ENCODE measurements at places on chromosomes 13 and 19.

GRCh38 chr19:32828643-32829344 is 40.8 kb downstream of the SLC7A9 start:
- DNase-seq, result no peak

- DNase-seq, result peak; percentile 99
Measured at GRCh38 chr19:19138109-19138981, at the start of gene TMEM161A. TMEM161A (minus strand) TSS chr19:19138478; CDS start chr19:19138428, 50 bp downstream.

GRCh38 chr13:49248622-49249002 is 887 bp downstream of the CDADC1 start:
- DNase-seq, result no peak

DNA sequence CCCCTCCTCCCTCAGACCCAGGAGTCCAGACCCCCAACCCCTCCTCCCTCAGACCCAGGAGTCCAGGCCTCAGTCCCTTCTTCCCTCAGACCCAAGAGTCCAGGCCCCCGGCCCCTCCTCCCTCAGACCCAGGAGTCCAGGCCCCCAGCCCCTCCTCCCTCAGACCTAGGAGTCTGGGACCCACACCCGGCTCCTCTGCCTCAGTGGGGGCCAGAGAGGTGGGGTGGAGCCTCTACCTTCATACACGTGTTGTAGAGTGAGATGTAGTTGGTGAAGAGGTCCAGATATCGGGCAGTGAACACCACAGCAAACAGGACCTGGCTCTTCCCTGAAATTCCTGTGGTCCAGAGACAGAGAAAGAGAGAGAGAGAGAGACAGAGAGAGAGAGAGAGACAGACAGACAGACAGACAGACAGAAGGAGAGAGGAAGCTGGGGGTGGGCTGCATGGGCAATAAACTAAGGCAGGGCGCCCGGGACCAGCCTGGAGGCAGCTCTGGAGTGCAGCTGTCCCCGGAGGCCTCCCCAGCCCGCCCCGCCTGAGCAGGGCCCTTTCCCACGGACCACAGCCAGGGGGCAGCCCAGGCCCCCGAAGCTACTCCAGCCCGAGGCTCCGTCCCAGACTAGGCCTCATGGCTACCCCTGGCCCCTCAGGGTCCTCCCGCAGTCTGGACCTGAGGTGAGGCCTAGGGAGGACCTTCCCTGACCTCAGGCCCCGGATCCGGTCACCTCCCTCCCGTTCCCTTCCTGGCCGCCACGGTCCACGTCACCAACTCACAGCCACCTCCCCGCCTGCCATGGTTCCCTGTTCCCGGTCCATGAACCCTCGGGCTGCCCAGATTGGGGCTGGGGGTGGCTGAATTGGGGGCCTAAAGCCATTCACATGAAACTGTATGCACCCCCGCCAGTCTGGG is 907 bp downstream of the KDELR1 start:
- peak; percentile 63 for DNase-seq

DNA sequence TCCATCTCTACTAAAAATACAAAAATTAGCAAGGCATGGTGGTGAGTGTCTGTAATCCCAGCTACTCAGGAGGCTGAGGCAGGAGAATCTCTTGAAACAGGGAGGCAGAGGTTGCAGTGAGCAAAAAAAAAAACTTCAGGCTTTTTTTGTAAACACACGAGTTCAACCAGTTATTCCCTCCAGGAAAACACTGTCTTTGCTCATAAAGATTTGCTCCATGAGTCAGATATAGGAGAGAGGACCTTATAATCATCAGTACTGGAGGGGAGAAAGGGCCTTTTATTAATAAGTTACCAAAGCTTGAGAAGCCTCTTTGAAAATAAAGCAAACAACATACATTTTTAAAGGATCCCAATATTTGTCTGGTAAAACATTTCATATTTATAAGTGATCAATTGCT is 110.7 kb downstream of the EFNB2 start:
- no peak for DNase-seq

- no peak for DNase-seq
Measured at GRCh38 chr19:33609353-33609752, 12.4 kb upstream of the CHST8 start.

- no peak for DNase-seq
Measured at GRCh38 chr19:29409076-29409862, 116.5 kb upstream of the VSTM2B start.

- no peak for DNase-seq
Measured at GRCh38 chr13:24529478-24529877, 16.9 kb upstream of the PARP4 start.

GRCh38 chr13:48748681-48749080 is 95.0 kb downstream of the CYSLTR2 start:
- no peak for DNase-seq

GRCh38 chr13:74647991-74648390 is 513.8 kb upstream of the KLF12 start:
- DNase-seq, result no peak

GRCh38 chr13:73765651-73766384 is 368.4 kb downstream of the KLF12 start:
- peak; percentile 81 for DNase-seq

- no peak for DNase-seq
Measured at GRCh38 chr19:8445488-8446001, 770 bp downstream of the HNRNPM start.

- DNase-seq, result no peak
Measured at GRCh38 chr19:29528946-29529645, 3.3 kb downstream of the VSTM2B start.

DNA sequence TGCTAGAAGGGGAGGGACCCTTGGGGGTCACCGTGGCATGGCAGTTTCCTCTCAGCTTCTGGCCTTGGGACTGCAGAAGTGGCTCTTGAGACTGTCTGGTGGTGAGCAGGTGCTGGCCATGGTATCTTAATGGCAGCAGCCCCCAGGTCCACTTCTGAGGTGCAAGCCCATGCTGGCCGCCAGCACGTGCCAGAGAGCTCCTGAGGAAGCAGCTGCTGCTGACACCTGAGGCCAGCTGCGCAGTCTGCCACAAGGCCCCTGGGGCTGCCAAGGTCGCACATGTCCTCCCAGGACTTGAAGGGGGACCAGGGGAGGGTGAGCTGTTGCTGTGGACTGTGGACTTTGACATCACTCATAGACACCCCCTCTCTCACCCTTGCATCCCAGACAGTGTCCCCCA is 48.0 kb downstream of the NFIX start:
- no peak for DNase-seq

GRCh38 chr19:19217099-19217498 is 5.3 kb downstream of the NCAN start:
- peak; percentile 12 for DNase-seq

DNA sequence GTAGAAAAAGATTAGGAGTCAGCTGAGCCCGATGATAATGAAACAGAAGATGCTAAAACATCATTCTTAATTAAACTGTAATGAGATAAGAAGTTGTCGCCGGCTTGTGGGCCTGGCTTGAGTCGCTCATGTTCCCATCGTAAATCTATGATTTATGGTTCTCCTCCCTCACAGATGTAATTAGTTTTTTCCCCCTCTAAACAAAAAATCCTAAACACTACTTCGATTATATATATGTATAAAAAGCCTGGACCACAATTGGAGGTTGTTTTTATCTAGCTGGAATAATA is 151.3 kb downstream of the PTPRS start:
- DNase-seq, result no peak

- DNase-seq, result no peak
Measured at GRCh38 chr13:113547238-113547971, 37.1 kb upstream of the TFDP1 start.

DNA sequence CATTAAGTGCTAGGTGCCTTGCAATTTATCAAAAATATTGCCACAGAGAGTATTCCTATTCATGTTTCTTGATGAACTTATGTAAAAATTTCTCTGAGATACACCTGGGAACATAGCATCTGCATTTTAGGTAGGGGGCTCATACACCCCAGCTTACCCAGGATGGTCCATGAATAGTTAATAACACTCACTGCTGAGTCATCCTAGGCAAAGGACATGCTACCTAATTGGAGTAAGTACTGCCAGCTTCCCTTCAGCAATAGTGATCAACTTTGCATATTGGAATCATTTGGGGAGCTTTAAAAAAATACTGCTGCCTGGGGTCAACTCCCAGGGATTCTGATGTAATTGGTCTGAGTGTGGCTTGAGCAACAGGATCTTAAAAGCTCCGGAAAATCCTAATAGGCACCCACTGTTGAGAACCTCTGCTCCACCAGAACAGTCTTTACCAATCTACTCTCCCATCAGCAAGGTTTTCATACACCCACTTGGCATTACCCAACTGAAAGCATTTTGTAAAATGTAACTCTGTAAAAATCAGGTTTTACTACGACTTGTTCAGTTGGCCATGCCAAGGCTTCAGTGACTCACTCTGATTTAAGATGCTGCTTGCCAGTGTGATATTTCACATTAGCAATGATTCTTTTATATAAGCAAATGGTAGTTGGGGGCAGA is 67.2 kb upstream of the FNDC3A start:
- peak; percentile 14 for DNase-seq

GRCh38 chr19:17332677-17333581 is 1.7 kb downstream of the ANO8 start:
- peak; percentile 55 for DNase-seq

DNA sequence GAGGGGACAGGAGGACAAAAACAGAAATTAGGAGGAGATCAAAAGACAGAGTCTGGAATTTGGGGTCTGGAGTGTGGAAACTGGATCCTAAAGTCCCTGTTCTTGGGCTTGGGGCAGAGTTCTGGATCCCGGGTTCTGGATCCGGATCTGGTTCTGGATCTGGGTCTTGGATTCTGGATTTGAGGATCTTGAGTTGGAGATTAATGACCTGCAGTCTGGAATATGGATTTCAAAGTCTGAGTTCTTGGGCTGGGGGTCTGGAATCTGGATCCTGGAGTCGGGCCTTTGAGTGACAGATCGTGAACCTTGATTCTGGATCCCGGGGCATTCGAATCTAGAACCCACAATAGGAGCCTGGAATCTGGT is 411 bp upstream of the KLK15 start:
- DNase-seq, result no peak

- DNase-seq, result no peak
Measured at GRCh38 chr19:23799321-23799720, 40.6 kb upstream of the ZNF681 start.

DNA sequence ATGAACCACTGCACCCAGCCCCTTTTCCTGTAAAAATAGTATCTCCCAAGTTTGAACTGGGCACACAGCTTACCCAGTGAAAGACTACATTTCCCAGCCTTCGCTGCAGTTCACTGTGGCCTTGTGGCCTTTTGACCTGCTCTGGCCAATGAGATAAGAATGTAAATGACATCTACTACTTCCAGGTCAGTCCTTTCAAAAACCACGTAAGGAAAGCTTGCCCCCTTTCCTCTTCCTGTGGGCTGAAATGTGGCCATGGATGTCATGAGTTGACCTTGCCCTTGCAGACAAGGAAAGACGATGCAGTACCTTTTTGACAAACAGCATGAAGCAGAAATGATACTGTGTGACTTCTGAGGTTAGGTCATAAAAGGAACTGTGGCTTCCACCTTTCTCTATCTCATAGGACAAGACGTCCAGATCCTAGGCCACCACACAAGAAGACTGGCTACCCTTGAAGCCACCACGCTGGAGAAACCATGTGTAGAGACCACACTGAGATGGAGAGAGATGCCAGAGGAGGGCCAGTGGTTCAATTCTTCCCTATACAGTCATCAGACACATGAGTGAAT is 19.9 kb downstream of the ACER1 start:
- no peak for DNase-seq

DNA sequence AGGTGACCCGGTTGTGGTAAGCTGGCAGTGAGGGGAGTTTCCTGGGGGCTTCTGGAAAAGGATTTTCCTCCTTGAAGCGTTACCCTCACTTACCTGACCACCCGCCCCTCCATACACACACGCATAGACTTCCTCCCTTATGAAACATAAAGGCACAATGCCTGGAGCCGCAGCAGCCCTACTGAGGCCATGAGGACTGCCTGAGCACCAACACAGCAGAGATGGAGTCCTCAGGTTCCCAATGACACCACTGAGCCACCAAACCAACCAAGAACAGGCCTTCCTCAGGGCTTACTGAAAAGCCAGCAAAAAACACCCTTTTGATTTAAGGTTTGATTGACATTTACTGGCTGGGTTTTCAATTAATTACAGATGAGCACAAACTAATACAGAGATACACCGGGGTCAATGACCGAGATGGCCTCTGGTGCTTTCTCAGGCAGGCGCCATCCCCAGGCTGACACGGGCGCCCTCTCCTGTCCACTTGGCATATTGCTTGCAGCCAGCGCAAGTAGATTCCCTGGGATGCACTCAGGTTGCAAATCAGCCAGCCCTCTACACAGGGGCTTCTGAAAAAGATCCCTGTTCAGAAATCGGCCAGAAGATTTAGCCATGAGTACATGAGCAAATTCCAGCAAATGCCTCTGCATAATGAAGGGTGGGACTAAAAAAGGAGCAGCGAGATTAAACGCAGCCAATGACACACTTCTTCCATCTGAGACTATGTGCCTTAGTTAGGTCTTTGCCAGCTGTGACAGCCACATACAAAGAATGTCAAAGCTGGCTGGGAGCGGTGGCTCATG is 14.8 kb downstream of the OPA3 start:
- DNase-seq, result peak; percentile 13

- DNase-seq, result no peak
Measured at GRCh38 chr19:14002571-14003250, 3.4 kb downstream of the RFX1 start.

- no peak for DNase-seq
Measured at GRCh38 chr13:99132295-99132835, 68.3 kb upstream of the UBAC2 start.

GRCh38 chr19:29379257-29380021 is 146.4 kb upstream of the VSTM2B start:
- no peak for DNase-seq

DNA sequence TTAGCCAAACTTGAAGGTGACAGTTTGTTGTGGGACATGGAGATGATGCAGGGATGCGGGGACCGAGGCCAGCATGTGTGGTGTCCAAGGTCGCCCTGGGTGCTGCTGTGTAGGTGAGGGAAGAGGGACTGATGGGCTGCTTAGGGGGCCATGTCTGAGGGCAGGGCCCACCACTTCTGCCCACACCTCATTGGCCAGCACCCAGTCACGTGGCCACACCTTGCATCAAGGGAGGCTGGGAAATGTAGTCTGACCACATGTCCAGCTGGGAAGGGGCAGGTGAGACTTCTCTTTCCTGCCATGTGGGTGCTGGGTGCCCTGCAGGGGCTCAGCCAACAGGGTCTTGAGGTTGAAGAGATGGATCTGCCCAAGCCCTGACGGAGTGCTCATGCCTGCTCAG is 88.9 kb downstream of the KDM4B start:
- peak; percentile 17 for DNase-seq

GRCh38 chr13:40764587-40765403 is 6.2 kb downstream of the MRPS31 start:
- peak; percentile 31 for DNase-seq

DNA sequence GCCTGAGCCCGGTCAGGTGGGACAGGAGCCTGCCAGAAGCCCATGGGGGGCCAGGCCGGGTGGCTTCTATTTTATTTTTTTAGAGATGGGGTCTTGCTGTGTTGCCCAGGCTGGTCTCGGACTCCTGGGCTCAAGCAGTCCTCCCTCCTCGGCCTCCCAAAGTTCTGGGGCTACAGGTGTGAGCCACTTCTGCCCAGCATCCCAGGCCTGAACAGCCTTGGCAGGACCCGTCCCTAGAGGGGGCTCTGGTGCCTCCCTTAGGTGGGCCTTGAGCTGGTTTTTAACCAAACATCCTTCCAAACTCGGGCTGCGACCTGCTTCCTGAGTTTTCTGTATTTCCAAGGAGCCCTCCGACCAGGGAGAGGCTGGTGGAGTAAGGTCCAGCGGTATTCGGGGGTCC is 10.5 kb downstream of the COMP start:
- no peak for DNase-seq
